Globus pallidus (tissue), 1 donor: ENCODE measurements at places on chromosomes 11 and 22.

DNA sequence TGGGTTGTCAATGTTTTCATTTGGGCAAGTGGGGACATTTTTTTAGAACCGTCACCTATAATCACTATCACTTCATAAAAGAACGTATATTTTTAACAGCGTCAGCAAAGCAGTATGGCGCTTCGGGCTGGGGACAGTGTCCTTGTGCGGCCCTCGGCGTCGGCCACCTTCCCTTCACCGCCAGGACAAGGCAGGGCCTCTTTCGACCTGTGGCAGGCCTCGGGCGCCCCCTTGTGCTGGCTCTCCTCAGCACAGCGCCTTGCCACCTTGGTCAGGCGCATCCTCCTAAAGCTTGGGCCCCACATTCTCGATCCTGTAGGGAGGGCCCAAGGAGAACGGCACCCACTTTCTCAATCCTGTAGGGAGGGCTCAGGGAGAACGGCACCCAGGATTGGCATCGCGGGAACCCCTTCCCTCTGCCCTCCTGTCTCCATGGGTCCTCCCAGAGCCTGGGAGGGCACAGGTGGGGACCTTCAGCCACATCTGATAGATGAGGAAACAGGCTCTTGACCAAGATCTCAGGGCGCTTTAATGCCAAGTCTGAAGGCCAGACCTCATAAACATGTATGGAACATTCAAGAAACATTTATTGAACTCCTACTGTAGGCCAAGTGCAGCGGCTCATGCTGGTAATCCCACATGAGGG is 11.5 kb upstream of the FADD start:
- DNase-seq = no peak

GRCh38 chr11:57497303-57498247 is 17.9 kb downstream of the SLC43A1 start:
- DNase-seq = no peak

- no peak for DNase-seq
Observed at GRCh38 chr11:117557361-117557760, 229.7 kb downstream of the CEP164 start.

DNA sequence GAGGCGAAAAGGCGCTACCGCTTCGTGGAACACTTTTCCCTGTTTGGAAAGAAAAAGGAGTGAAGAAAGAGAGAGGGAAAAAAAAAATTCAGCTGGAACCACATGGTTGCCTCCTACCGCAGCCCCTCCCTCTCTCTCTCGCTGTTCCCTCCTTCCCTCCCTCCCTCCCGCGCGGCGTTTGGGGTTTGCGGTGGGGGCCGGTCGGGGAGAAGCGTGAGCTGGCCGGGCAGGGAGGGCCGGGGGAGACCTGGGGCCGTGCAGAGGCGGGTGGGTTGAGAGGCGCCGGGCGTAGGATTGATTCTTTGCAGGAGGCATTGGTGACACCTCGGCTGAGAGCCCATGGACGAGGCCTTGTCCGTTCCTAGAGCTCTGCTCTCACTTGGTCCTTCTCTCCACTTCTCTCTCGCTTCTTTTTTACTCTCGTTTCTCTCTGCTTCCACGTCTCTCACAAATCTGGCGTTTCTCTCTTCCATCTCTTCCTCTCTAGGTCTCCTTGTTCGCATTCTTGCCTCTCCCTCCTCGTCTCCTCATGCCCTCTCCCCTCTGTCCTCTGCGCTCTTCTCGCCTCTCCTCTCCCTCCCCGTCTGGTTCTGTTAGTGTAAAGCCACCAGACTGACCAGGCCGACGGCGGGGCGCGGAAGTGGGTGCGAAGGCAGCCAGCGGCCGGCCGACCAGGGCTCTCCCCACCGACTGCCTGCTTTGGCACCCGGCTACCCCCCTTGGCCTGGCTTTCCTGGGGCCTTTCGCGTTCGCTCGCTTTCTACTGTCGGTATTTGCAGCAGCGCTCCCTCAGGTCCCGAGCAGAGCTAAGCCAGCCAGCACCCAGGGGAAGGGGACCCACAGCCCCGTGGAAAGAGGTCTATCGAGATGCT is at the start of gene CLMP:
Gene CLMP, minus strand, starts transcription at position 61 of the 872 bp plus-strand sequence. CDS start 308 bp downstream, outside the sequence.
- DNase-seq = no peak

GRCh38 chr11:119403021-119403420 is 20.0 kb downstream of the THY1 start:
- DNase-seq = no peak
